Breast epithelium (tissue), 4 donors: ENCODE measurements at places on chromosomes 16 and 17. TPM values are rescaled to one million over a fixed set of nuclear protein-coding genes. Genes with fewer than 3 reads are reported as not detected.

Gene EPX
- not detected for total RNA-seq

Gene TAT
- total RNA-seq: 566 TPM

Gene CCDC200
- not detected for total RNA-seq

GRCh38 chr17:74677558-74678466 is 34.9 kb downstream of the CD300LF start:
- DNase-seq: no peak

DNA sequence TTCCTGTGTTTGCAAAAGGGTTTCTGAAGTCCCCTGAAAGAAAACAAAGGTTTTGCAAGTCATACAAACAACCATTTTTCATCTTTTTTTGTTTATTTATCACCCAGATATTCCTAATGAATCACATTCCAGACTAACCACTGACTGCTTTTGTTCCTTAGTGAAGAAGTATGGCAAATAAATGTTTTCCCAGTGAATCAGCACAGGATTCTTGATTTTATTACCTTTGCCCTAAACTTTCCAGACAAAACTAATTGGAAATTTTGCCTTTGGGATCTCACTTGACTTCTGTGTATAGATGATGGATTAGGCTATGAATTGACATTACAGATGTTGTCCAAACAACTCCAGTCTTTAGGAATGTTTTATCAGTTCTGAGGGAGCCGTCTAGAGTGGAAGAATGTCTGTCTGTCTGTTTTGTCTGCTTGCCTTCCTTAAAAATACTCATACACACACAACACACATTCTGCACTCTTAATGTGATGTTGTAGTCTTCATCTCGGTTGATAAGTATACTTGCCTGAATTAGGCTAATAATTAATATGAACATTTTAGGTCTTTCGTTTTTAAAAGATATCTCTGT is 48.9 kb downstream of the VMP1 start:
- no peak for DNase-seq
